ENCODE measurements at places on chromosomes 4 and X.

DNA sequence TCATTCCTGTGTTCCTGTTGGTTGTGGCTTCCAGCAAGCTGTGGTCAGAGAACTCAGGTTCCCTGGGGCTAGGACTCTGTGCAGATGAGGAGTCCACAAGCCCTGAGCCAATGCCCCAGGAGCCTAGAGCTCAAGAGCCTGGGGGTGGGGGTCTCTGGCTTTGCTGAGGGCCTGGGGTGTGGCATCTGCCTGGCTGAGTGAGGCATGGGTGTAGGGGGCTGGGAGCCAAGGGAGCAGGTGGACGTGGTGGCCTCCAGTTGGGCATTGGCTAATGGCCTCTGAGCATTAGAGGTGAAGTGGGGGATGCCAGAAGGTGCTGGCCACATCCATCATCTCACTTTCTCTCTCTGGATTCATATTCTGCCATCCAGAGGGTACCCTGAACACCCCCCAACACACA is 5.3 kb upstream of the MAMLD1 start:
- DNase-seq, result no peak

GRCh38 chr4:3168029-3168428 is 80.9 kb upstream of the MSANTD1 start:
- DNase-seq, result no peak

DNA sequence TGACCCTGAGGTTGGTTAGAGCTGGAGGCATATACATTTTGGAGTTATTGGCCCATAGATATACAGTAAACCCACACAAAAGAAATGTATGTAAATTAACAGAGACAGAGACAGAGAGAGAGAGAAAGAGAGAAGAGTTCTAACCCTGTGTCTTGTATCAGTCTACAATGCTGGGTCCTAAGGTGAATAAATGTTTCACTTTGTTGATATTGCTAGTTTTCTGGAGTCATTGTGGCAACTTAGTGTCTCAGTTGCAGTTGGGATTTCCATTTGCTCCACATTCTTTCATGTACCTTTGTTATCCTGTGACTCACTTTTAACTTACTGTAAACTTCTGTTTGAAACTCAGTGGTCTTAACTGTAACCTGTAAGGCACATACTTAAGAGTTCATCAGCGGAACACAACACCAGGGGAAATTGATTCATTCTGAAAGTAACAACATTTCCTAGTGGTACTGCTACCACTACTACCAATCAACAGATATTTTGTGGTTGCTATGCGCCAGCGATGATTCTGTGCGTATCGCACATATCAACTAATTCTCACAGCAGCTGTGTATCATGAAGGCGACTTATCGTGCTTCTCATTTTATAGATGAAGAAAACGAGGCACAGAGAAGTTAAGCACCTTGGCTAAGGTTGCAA is 38.5 kb upstream of the ETDA start:
- no peak for DNase-seq

DNA sequence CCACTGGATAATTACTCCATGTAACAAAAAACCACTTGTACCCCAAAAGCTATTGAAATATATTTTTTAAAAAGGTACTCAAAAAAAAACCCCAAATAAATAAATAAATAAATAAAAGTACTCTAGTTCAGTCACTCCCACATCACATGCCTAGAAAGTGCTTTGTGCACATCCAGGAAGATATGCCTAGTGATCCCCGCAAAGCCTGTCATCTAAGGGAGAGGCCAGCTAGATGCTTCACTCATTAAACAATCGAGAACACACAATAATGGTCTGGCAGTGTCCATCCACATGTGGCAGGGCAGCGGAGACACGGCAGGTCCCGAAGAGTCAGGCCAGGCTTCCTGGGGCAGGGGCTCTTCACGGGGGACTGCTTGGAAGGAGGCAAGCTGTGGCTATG is 47.6 kb downstream of the RAB33B start:
- DNase-seq, result no peak

GRCh38 chr4:24867766-24868296 is 45.0 kb downstream of the CCDC149 start:
- DNase-seq, result no peak

GRCh38 chr4:94491322-94491721 is 39.6 kb downstream of the PDLIM5 start:
- DNase-seq, result no peak

- no peak for DNase-seq
Measured at GRCh38 chr4:185800266-185800945, 11.6 kb downstream of the SORBS2 start.

DNA sequence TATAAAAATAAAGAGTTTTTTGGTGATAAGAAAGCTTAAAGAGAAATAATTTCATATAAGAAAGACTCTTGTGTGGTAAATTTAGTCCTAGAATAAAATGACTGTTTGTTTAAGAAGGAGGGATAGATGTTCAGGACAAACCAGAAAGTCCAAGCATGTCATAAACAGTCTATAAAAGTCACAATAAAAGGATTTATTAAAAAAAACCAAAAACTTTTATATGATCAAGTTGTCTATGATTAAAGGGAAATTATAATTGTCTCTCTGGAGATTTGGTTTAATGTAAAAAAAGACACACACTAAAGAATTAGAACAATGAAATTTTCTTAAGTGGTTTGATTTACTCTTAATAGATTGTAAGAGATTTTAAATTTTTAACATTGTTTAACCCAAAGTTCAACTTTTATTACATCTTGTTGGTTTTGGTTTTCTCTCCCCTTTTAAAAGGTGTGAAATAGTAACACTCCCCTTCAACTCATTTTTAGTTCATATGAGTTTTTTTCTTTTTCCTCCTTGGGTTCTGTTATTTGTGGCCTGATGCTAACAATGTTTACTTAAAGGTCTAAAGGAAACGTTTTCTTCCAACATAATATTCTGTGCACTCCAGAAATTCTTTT is 89.7 kb downstream of the PDHA2 start:
- DNase-seq, result no peak

DNA sequence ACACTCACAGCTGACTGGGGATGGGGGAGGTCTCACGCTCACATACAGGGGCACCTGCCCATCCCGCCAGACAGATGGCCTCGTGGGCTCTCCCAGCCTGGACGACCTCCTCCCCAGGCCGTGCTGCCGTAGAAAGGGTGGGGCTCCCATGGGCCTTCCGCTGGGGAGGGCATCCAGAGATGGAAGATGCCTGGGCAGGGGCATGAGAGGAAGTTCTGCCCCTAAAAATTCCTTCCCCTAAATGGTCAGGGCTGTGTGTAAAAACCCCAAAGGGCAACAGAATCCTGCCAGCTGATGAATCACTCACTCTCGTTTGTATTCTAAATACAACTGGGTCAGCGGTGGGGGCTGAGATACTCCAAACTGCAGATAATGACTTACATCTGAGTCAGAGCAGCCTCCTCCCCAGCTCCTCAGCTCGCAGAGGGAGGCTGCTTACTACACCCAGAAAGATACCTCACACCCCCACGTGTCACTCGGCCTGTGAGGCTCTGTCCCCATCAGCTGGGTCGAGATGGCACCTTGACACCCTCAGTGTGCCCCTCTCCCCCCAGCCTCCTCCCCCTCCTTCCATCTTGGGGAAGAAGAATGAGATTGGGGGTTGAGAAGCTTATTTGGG is 10.1 kb downstream of the WDR1 start:
- peak; percentile 65 for DNase-seq

DNA sequence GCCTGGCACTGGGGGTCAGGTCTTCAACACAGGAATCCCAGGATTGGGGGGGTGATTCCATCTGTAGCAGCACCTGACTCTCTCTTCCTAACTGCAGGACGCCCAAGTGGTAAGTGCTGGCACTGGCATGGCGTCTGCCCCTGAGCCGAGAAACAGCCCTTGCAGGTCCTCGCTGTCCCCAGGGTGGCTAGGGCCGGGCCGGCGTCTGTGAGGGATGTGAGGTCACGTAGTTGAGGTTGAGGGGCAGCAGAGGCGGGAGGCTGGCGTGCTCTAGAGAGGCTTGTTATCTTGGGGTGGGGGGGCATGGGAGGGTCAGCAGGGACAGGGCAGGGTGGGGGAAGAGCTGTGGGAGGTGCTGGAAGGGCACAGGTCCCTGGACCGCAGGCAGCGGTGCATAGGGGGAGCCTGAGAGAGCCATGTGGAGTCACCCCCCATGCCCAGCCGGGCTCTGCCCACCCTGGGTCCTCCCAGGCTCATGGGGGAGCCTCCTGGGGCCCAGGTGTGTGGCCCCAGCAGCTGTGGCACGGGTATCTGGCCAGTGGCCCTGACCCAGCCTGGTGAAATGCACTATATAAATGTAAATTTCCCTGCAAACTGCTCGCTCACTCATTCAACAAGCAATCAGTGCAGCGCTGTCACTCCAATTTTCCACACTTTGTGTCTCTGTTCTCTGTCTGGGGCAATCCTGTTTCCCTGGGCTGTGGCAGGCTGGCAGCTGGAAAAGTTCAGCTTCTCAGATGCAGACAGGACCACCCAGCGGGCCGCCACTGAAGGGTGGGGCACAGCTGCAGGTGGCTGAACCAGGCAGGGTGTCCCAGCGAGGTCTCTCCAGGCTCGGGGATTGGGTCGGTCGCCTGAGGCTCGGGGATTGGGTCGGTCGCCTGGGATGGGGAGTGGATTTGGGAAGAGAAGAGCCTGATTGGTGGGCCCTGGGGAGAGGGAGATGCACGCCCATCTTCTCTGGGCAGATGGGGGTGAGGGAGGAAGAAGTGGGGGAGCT is 102.2 kb upstream of the NKX1-1 start:
- no peak for DNase-seq

GRCh38 chrX:85112293-85112692 is 108.6 kb downstream of the APOOL start:
- no peak for DNase-seq

DNA sequence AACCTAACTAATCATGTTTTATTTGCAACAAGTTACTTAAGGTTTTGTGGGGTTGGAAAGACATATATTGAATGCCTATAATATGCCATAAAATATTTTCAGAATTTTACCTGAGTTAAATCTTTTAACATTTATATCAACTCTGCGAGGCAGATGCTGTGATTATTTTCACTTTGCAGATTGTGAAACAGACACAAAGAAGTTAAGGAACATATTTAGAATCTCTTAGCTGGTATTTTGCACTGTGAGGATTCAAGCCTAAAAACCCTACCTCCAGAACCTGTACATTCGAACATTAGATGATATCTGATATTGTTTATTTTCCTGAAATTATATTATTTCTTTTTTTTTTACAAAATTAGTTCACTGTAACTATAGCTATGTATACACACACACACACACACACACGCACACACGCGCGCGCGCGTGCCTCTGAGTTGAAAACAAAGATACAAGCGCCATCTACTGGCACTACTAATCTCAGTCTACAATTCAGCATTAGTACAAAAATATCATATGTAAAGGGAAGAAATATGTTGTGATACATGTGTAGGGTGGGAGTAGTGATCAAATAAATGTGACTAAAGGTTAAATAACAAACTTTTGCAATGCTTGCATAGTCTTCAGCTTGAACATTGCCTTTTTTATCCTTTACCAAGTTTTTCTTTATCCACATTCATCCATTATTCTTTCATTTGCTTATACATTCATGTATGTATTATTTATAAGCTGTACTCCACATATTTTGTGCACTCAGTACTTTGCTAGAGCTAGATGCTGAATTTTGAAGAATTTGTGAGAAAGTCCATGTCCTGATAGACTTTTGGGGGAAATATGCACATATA is 61.5 kb downstream of the ANXA10 start:
- DNase-seq, result peak; percentile 38

- no peak for DNase-seq
Measured at GRCh38 chrX:37942170-37942569, 64.2 kb upstream of the SYTL5 start.

GRCh38 chrX:48896611-48897011 is 957 bp downstream of the TIMM17B start:
- DNase-seq, result no peak

GRCh38 chr4:24508541-24508940 is 75.8 kb downstream of the DHX15 start:
- no peak for DNase-seq

DNA sequence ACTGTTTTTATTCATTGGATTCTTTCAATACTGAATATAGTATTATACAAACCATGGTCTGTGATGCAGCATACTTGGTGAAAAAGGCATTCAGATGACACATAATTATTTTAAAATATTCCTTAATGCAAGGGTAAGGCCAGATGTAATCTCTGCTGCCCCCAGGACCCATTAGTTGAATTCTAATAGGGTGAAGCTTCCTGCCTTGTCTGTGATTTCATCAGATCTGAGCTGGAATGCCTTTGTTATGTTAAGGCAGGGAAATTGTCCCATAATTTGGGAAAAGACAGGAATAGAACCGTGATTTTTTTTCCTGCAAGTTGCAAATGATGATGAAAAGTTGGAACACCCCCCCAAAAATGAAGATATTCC is 26.1 kb downstream of the ZRSR2 start:
- no peak for DNase-seq

DNA sequence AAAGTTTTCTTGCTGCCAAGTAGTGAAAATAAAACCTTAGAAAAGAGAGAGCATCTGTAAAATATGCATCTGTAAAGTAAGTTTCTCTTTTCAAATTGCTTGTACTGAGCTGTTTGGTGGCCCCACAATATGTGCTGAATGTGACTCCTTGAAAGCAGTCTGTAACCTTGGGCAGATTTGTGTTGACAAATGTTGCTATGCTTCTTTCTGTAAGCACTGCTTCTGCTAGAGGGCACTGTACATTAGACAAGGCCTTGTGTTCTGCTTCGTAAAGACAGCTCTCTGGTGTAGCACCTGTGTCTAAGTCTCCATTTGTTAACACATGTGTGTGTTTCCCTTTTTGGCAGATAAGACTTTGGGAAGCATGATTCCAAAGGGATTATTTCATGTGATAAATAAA is 56.6 kb upstream of the NRK start:
- no peak for DNase-seq

DNA sequence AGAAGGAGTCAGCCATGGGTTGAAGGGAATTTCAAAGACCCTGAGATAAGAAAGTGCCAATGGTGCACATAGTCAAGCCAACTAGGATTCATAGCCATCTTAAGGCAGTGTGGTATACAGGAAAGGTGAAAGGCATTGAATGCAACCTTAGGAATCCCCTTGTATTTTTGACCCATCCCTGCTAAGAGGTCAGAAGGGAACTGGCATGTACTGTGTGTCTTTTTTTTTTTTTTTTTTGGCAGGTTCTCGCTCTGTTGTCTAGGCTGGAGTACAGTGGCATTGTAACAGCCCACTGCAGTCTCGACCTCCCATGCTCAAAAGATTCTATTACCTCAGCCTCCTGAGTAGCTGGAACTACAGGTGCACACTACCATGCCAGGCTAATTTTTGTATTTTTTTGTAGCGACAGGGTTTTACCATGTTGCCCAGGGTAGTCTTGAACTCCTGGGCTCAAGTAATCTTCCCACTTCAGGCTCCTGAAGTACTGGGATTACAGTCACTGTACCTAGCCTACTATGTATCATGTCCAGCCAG is 40.8 kb downstream of the VSIG4 start:
- DNase-seq, result no peak

DNA sequence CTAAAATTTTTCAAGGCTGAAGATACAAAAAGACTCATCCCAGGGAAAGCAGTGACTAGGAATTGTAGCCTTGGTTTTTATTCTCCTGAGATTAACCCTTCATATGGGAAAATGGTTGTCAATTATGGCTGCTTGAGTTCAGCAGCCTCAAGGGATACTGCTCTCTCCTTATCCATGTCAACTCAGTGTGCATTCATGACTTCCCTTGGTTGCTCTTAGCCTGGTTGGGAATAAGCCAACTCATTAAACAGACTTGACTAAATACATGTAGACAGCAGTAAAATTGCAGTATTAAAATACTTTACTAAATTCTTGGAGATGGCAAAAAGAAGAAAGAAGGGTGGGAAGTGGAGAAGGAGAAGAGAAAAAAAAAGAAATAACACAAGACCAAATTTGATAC is 44.5 kb upstream of the BMP3 start:
- no peak for DNase-seq

Data from CD4-positive, alpha-beta T cell treated with Interleukin-15 for 1 hour (primary cell).